ENCODE measurements at places on chromosomes 7 and 10. TPM values are rescaled to one million over a fixed set of nuclear protein-coding genes. Genes with fewer than 3 reads are reported as not detected.
A peak's percentile ranks its signal among the peaks of the same experiment; 100 is the strongest.

DNA sequence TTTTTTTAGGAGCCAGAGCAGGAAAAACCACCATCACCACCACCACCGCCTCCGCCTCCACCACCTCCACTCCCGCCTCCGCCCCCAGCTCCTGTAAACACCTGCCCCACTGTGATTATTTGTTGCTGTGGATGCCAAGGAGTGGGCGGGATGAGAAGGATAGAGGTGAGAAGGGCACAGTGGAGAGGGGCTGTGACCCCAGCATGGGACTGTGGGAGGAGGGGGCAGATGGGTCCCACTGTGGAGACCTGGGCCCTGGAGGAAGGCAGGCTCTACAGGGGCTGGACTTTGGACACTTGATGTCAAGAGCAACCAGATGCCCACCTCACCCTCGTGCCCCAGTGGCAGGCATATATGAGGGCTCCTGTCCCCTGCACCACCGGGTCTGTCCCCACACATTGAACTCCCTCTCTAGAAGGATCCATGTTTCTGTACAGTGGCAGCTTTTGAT, 24.7 kb downstream of the ANTXRL start:
- H3K4me1 ChIP-seq: 0 out of 2 replicates have a peak, but pooled peaks cover 2% of the 10 kb centered on the region
- H3K36me3 ChIP-seq: no peaks in the 10 kb centered on the region
- no peak overlapping the region for H3K27ac ChIP-seq
- H3K4me3 ChIP-seq: no peak overlapping the region
- H3K27me3 ChIP-seq: no peaks in the 10 kb centered on the region

DNA sequence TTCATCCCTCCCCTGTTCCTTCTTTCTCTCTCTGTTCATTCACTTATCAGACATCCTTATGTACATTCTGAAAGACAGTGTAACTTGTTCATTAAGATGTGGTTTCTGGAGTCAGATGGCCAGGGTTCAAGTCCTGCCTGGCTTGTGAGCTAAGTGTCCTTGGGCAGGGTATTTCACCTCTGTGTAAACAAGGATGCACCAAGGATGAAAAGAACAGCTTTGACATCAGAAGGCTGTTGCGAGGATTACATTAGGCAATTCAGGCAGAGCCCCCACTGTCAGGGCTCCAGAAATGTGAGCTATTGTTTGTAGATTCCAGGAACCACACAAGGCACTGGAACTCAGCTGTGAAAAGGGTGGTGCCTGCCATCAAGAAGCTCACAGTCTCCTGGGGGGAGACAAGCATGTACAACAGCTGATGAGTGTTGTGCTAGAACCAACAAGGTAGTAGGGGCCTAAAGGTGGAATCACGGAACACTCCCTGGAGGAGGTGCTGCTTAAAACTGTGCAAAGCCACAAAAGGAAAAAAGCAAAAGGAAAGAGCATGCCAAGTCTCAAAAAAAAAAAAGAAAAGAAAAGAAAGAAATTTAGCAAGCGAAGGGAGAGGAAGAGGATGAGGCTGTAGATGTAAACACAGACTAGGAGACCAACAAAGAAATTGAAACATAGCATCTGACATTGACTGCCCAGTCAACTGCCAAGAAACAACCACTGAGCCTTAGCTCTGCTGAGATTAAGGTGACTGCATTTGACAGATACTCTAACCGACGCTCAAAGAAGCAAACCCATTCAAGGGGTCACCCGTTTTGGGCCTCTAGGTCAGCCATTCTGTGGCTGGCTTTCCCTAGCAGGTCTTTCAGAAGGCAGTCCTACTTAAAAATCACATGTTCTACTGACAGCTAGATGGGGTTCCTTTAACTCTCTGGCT, 12.5 kb downstream of the PDLIM1 start:
- peaks cover 66% of the 10 kb centered on the region for H3K4me1 ChIP-seq
- H3K27ac ChIP-seq: peak overlapping the region; percentile 55
- H3K36me3 ChIP-seq: no peaks in the 10 kb centered on the region
- no peak for DNase-seq
- no peaks in the 10 kb centered on the region for H3K27me3 ChIP-seq
- no peak overlapping the region for H3K4me3 ChIP-seq

DNA sequence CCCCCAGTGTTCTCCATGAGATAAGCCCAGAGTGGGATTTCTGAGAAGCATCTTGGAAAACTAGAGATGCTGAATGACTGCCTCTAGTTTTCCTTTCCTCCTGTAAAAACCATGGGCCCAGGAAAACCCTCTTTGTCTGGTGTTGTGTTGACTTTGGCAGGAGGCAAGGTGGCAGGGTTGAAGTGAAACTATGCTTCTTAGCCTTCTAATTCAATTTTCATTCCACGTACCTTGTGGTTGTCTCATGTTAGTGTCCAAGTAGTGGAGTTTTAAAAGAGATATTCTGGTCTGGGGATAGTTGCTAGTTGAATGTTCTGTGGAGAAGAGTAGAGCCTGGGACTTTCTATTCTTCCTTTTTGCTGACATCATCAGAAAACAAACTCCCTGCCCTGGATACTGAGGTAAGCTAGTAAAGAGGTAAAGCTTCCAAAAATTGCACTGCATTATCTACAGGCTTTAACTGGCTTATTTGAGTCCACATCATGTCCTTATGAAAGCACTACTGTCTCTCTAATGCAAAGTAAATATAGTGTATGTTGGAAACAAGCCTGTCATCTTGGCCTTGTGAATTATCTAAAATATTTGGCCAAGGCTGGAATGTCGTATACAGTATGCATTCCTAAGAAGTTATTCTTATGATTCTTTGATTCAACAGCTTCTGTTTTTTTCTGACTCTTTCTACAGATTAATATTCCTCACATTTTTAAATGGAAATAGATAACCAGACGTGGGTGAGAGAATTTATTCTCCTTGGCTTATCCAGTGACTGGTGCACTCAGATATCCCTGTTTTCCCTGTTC, at the start of gene OR2F2:
Gene OR2F2 (plus strand): TSS at position 708 of the 800 bp plus-strand sequence. CDS start 0 bp downstream, at position 708.
- no peaks in the 10 kb centered on the region for H3K36me3 ChIP-seq
- no peak within 1 kb of the TSS for H3K27ac ChIP-seq

DNA sequence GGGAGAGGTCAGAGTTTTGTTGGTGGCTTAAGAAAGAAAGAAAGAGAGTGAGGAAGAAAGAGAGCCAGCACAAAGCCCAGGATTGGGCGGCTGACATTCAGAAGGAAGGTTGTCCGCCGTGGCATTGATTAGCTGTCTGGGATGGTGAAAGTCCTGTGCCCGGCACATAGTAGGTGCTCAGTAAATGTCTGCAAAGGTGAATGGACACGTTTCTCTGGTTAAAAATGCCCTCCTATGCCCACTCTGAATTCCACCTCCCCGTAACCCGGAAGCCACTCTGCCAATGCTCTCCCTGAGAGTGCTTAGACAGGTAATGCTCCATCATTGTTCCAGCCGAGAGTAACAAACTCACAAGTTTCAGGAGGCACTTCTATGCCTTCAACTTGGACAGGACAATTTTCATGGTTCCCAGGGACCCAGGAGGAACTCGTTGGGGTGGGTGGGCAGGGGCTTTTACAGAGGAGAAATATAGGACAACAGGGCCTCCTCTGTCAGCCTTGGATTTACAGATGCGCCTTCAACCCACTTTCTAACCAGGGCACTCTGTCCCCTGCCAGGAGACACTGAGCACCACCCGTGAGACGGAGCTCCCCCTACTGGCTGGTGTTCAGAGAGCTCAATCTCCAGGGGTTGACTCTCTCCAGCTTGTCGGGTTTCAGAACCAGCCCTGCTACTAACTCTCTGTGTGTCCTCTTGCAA, 411.5 kb upstream of the ZMIZ1 start:
- DNase-seq: peak; percentile 58
- no peaks in the 10 kb centered on the region for H3K4me1 ChIP-seq
- no peak overlapping the region for H3K4me3 ChIP-seq
- H3K27me3 ChIP-seq: peaks cover 12% of the 10 kb centered on the region
- no peak overlapping the region for H3K27ac ChIP-seq
- no peaks in the 10 kb centered on the region for H3K36me3 ChIP-seq

CPED1 gene
- total RNA-seq: 0.39 TPM

JCAD gene
- 40.7 TPM for total RNA-seq

CALHM3 gene
- total RNA-seq: not detected

TSC22D4 gene
- total RNA-seq: 82.6 TPM
